ENCODE measurements at places on chromosomes 12 and 14. TPM values are rescaled to one million over a fixed set of nuclear protein-coding genes. Genes with fewer than 3 reads are reported as not detected.

Gene STAC3
- 0.58 TPM for total RNA-seq

- no peak for DNase-seq
Observed at GRCh38 chr14:58954052-58954451, 234.4 kb upstream of the DAAM1 start.

GRCh38 chr12:106900554-106900953 lies 55.2 kb upstream of the TMEM263 start:
- DNase-seq, result no peak

Gene PLCZ1
- not detected for total RNA-seq

DNA sequence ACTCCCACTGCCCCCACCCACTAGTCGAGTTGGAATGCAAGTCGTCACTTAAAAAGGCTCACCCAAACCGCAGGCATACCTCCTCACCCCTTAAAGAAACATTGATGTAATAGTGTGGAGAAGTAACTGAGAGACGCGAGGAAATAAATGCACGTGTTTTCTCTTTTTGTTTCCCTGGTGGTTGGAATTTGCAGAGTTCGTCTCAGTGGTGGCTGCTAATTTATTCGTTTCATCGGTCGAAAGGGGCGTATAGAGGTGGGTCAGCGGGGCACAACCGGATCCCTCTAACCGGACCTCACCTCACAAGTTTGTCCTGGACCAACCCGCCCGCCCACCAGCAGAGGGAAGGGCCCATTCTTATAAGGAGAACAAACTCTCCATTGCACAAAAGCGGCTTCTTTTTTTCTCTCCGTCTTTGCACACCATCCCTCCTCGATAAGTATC lies 5.0 kb upstream of the NPAS3 start:
- no peak for DNase-seq

Gene CLEC7A
- 0.41 TPM for total RNA-seq

GRCh38 chr12:7042842-7043241 lies 17.7 kb upstream of the C1S start:
- no peak for DNase-seq

- DNase-seq, result no peak
Observed at GRCh38 chr14:93410021-93410420, 20.7 kb upstream of the UNC79 start.

- no peak for DNase-seq
Observed at GRCh38 chr12:9883175-9883574, 1.9 kb downstream of the KLRF2 start.

DNA sequence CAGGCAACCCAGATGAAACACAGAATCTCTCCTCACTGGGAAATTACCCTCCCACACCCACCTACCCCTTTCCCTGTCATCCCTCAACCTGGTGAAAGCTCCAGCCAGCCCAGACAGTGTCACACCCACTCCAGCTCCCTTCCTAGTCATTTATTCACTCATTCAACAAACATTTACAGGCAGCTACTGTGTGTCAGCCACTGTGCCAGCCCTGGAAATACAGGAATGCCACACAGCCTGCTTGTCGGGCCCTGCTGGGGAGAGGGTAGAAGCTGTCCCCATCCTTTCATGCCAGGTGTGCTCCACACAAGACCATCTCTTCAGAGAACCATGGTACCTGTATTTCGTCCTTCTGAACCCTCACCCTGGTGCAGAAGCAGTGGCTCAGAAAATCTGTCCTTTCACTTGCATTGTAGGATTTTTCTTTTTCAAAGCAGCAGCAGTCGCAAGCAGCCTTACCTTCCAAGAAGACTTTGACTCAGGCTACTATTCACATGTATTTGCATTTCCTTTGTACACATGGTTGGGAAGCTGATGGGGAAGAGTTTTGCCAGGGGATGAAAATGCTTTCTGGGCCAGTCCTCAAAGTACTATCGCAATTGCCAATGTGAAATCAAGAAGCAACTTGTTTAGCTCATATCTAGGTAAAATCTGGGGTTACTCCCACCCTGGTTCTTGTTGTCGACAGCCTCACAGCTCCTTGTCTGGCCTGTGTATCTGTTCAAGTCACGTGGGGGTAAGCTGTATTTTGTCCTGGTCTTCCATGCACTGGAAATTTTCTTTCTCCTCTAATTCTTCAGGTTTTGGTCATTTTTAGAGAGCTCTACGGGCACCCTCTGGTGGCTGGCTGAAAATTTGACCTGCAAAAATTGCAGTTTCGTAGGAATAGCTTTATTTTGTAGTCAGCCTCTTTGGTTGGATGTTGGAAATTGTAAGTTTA lies 147.4 kb upstream of the EGLN3 start:
- peak; percentile 29 for DNase-seq

GRCh38 chr14:90405755-90406154 lies 8.9 kb downstream of the CALM1 start:
- DNase-seq, result no peak

Gene SALL2
- 2.9 TPM for total RNA-seq

GRCh38 chr12:3464561-3464960 lies 26.4 kb upstream of the PRMT8 start:
- DNase-seq, result no peak

DNA sequence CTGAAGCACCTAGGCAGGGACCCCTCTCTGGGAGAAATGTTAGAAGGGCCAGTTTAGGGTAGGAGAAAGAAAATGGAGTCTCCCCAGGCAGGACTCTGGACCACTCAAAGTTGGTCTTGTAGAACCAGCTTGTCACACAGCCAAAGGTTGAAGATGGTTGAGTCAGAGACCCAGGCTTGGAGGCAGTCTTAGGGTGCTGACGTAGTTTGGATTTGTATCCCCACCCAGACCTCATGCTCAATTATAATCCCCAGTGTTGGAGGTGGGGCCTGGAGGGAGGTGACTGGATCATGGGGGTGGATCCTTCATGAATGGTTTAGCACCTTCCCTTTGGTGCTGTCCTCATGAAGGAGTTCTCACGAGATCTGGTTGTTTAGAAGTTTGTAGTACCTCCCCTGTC lies 121.2 kb downstream of the CRACR2A start:
- DNase-seq, result no peak

- DNase-seq, result no peak
Observed at GRCh38 chr14:34851395-34851794, 23.8 kb downstream of the BAZ1A start.
